ENCODE measurements at places on chromosomes 11 and 22.

- peak; percentile 38 for DNase-seq
Observed at GRCh38 chr22:43481568-43482317, 69.9 kb downstream of the MPPED1 start.

GRCh38 chr22:31611061-31611760 is 50.8 kb downstream of the PISD start:
- DNase-seq = no peak

- DNase-seq = peak; percentile 57
Observed at GRCh38 chr22:30266445-30267381, at the start of gene OSM. TSS of gene OSM (minus strand) at chr22:30266851. CDS start at chr22:30266799, 52 bp downstream.

- DNase-seq = no peak
Observed at GRCh38 chr11:122399375-122399774, 256.1 kb upstream of the UBASH3B start.

DNA sequence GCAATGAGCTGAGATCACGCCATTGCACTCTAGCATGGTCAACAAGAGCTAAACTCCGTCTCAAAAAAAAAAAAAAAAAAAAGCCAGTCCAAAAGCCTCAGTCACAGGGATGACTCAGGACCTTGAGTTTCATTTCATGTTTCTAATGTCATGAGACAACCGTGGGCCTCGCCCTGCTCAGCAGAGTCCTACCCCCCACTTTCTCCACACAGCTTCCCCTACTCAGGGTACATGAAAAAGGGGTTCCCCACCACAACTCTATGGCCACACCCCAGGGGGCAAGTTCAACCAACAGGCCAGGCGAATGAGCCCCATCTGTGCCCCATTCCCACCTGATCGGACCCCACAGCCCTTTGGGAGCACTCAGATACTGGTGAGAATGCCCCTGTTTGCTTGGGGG is 24.3 kb upstream of the ADA2 start:
- no peak for DNase-seq

DNA sequence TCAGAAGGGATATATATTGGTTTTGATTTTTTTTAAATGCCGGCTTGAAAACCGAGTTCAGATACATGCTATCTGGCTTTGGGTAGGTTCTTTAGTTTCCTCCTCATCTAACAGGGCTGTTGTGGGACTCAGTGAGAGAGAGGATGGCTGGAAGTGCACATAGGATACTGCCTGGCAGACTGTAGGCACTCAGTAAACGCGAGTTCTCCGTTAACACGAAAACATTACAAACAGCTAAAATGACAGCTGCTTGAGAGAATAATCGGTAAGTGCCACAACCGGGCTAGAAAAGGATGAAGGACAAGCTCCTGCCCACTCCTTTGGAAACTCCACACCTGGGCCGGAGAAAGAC is 369 bp downstream of the XRRA1 start:
- DNase-seq = no peak
